ENCODE measurements at places on chromosomes 5 and 9.

DNA sequence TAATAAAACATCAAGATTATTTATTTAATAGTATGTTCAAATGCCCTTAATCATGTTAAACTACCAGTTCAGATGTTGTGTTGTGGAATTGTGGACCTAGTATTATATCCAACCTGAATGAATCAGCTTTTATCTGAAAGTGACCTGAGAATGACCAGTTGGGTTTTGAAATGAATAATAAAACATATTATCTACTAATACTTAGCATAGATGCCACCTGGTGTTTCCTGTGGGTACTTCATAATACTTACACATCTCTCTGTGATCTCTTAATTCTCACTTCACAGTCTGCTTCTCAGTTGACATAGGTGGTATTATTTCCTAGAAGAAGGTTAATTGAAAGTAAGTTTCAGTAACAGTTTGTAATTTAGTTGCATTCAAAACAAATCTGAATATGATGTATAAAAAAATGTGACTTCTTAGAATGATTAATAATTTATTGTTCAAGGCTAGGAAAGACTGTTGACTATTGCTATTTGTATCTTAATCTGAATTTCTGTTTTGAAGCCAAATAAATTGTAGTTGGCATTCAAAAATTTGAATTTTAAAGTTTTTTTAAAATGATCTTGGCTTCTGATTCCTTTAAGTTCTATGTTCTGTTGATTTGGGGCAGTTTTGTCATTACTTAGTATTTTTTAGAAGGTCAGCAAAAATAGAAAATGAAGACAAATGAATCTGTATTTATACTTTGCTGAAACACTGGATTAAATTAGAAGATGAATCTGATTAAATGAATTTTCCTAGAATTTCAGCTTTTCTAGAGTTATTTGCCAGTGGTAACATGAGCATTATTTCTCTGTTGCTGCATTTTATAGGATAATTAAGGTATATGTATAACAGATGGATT is 48.2 kb downstream of the KIF2A start:
- no peak for DNase-seq

DNA sequence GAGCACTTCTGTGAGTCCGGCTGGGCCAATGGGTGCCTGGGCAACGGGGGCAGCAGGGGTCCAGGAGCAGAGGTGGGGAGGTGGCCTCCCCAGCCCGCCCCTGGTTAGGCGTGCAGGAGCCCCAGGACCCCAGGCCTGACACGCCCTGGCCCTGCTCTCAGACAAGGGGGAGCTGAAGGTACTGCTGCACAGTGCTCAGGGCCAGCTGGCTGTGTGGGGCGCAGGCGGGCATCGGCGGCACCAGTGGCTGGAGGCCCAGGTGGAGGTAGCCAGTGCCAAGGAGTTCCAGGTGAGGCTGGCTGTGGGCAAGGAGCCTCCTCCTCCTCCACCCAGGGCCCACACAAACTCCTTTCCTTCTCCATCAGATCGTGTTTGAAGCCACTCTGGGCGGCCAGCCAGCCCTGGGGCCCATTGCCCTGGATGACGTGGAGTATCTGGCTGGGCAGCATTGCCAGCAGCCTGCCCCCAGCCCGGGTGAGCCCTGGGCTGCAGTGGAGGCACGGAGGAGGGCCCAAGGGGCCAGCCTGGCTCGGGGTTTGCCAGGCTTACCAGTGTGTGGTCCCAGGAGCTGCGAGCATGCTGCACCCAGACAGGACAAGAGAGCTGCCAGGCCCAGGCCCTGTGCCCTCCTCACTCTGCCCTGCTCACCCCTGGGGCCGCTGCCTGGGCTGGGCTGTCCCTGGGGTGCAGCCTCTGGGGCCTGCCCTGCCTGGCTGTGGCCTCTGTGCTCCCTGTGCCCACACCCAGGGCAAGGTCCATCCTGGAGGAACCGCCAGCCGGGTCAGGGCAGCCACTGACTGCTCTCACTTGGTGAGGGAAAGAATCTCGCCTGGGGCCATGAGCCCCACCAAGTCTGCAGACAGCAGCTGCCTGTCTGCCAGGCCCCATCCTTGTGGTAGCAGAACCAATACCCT is 7.0 kb downstream of the MAMDC4 start:
- no peak for DNase-seq

- DNase-seq: no peak
Observed at GRCh38 chr5:73822989-73823339, 197.0 kb downstream of the ARHGEF28 start.

GRCh38 chr9:135789838-135790291 is 87.9 kb downstream of the KCNT1 start:
- no peak for DNase-seq

DNA sequence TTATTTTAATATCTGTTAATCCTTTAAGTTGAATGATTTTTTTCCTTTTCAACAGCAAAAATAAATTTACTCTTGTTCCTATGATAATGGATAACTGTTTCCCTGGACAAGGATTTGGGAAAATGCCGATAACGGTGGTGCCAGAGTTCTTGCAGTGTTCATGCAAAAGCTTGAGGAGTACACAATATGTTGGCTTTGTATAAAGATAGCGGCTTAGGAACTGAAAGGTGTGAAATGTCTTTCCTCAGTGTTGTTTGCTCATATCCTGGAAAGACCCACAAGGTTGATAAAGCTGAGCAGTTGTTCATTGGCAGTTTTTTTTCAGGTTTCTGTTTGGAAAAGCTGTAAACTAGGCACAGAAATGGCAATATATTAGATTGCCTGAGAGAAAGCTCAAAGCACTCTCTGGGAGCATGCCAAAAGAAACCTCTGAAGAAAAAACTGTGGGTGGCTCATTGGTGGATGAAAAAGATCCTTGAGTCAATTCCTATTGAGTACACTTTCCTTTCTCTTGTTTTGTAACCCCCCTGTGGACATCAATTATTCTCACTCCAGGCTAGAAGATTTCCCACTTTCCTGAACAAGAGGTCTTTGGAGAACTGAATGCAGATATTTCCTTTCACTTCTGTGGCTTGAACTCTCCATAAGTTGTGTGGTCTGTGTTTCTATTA is 117.2 kb upstream of the RGMB start:
- DNase-seq: no peak

DNA sequence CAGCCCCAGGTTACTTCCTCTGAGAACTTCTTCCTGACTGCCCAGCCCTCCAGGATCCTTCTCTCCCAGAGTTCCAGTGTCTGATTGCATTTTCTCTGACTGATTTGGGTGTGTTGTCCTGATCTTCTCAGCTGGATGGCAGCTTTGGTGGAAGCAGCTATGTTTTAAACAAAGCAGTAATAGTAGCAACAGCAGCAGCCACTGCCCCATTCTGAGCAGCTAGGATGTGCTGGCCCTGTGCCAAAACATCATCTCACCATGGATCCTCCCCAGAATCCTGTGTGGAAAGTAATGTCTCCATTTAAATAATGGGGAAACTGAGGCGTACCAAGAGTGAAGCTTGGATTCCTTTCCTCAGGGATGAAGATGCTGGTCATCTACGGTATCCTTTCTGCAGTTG is 46.4 kb upstream of the PSD2 start:
- no peak for DNase-seq

DNA sequence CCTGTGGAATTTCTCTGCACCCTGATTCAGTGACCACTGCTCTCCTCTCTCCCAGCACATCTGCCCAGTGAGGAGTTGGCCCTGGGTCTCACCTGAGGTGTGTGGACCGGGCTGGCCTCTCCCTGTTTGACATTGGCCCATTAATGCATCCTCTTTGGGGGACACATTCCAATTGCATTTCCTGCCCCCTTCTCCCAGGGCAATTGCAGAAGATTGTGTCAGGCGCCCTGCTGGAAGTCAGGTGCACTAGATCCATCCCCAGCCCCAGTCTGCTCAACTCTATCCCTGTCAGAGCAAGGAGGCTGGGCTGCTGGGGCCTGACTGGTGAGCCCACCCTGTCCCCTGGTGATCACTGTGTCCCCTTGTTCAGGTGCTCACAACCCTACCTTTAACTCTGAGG is 84.5 kb downstream of the LMX1B start:
- DNase-seq: no peak

- no peak for DNase-seq
Observed at GRCh38 chr5:126492939-126493338, 69.7 kb downstream of the GRAMD2B start.

GRCh38 chr5:171223927-171224326 is 85.1 kb upstream of the TLX3 start:
- DNase-seq: no peak

DNA sequence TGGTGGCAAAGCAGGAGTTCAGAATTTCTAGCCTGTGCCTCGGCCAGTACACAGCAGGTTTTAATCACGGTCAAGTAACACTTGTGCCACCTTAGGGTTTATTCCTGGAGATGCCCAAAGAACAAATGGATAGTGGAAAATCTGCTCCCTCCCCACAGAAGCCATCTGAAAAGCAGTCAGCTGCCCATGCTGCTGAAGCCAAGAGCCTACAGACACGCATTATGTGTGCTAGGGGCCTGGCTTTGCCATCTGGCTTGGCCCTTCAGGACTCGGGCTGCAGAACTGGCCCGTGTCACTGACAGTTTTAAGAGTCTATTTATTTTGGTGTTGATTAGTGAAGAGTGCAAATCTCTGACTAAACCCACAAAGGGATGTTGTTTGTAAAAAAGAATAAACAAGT is 11.1 kb downstream of the ARSB start:
- no peak for DNase-seq

DNA sequence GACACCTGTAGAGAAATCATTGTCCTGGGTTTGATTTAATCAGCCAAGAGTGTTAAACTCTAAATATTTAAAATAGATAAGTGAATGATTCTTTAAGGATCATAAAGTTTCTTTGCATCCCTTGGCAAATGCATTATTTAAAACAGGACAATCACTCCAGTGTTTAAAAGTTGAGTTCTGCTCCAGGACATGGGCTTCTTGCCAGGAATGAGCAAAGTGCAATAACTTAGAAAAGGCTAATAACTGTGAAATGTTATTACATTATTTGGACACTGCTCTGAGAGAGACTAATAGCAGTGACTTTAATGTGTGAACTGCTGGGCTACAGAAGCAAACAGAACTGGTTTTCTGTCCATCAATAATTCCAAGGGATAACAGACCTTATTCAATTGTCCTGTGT is 283.3 kb downstream of the GABRB2 start:
- DNase-seq: no peak

GRCh38 chr9:123550797-123551196 is 194.8 kb downstream of the CRB2 start:
- DNase-seq: no peak

GRCh38 chr5:96226941-96227552 is 206.0 kb downstream of the PCSK1 start:
- DNase-seq: no peak

GRCh38 chr5:145811834-145812625 is 23.1 kb downstream of the PRELID2 start:
- no peak for DNase-seq

DNA sequence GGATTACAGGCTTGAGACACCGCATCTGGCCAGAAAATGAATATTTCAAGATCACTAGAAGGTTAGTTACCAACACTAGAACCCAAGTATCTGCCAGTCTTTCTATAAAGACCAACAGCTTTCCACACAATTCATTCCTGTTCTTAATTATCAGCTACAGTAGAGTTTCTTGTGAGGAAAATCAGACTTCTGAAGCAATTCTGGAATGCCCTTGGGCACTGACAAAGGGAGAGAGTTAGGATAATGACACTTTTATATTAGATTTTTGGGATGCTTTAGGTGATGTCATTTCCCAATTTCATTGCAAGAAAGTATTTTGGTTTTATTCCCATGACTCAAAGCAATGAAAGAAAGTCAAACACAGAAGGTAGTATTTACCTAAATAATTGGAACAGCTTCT is 497.0 kb upstream of the TUSC1 start:
- no peak for DNase-seq

DNA sequence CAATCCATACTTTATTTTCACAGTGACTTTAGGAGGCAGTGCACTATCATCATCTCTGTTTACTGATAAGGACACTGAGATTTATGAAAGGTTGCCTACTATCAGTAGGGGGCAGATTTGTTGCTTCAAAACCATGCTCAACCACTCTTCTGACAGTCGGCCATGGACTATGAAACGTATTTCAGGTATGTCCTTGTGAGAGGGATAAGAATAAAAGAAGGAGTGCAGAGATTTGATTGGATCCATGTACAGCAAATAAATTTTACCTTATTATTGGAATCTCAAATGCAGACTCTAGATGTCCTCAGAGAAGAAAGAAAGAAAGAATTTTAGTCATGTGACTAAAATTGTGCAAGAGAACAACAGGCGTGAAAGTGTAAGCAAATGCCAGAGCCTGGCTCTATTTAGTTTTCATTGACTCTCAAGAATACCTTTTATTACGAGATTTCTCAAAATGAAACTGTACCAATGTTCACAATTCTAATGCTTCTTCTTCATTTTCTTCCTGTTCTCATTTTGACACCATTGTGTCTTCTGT is 296.6 kb upstream of the RASA1 start:
- no peak for DNase-seq

- no peak for DNase-seq
Observed at GRCh38 chr5:90548069-90548593, 10.5 kb upstream of the ADGRV1 start.

DNA sequence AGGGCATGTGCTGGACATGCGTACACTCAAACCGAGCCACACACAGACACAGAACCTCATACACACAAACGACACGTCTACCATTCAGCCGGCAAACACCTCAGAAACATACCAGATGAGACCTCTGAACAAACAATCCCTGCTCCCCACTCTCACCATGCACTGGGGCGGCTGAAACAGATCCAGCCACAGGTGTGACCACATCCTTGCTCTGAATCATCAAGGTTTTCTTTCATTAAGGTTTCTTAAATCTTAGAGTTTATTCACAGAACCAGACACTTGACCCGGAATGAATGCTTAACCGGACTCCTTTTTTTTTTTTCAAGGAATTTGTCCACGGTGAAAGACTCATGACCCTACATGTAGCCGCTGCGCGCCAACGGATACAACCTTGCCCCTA is 26.2 kb downstream of the TERT start:
- DNase-seq: peak; percentile 69

DNA sequence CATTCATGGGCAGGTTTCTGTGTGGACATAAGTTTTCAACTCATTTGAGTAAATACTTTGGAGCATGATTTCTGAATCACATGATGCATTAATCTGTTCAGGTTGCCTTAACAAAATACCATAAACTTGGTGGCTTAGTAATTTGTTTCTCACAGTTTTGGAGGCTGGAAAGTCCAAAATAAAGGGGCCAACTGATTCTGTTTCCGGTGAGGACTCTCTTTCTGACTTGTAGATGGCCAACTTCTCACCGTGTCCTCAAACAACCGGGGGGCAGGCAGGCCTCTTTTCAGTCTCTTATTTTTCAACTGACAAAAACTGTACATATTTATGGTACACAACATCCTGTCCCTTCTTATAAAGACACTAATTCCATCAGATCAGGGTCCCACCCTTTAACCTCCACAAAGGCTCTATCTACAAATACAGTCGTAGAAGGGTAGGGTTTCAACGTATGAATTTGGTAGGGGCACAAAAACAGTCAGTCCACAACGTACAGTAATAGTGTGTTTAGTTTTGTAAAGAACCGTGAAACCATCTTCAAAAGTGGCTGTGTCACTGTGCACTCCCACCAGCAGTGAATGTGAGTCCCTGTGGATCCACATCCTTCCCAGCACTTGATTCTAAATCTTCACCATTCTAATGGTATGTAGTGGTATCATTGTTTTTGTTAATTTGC is 37.2 kb downstream of the MLLT3 start:
- no peak for DNase-seq

GRCh38 chr9:93254061-93254481 is 70.1 kb downstream of the WNK2 start:
- DNase-seq: peak; percentile 39

- no peak for DNase-seq
Observed at GRCh38 chr5:41094871-41095270, 23.7 kb upstream of the MROH2B start.
